ENCODE measurements at places on chromosomes 6 and 20.

- DNase-seq, result no peak
These were observed 2.2 kb downstream of the UBD start for GRCh38 chr6:29557320-29557719.

GRCh38 chr20:38304845-38305447 is 990 bp downstream of the BPI start:
- no peak for DNase-seq

GRCh38 chr6:118580585-118581419 is 32.7 kb downstream of the PLN start:
- peak; percentile 40 for DNase-seq

DNA sequence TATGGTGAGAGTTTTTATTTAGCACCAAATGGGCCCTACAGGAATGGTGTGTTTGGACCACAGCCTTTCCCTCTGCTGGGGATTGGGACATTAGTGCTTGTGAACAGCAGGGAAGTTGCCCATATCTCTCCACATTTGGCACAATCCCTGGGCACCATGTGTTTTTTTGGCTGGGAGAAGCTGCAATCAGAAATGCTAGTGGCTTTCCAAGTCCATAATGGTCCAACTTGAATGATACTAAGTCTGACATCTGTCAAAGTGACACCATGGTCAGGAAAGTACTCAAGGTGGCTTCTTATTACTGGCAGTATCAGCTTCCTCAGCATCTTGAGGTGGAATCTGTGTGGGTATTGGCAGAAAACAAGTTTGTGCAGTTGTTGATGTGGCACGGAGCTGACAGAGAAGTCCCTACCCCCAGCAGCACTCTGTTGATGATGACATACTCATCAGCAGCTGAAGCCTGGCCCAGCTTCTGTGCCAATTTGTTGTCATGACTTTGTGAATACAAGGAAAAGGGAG is 53.0 kb downstream of the SASH1 start:
- DNase-seq, result no peak

DNA sequence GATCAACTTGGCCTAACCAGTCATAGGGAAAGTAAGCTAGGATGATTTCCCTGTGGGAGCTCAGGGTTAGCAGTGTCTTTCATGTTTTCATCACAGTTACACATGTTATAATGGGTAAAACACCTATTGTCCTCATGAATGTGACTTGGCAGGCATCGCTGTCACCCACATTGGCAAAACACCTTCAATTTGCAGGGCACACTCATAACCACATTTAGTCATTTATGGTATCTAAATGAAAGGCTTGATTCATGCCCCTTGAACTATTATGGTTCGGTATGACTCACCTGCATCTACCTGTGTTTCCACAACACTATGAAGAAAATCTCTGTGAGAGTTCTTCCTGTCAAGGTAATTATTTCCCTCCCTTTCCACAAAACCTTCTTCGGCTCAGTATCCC is 49.2 kb downstream of the FRK start:
- no peak for DNase-seq

- DNase-seq, result no peak
These were observed 110.0 kb upstream of the SLC22A23 start for GRCh38 chr6:3566812-3567211.

DNA sequence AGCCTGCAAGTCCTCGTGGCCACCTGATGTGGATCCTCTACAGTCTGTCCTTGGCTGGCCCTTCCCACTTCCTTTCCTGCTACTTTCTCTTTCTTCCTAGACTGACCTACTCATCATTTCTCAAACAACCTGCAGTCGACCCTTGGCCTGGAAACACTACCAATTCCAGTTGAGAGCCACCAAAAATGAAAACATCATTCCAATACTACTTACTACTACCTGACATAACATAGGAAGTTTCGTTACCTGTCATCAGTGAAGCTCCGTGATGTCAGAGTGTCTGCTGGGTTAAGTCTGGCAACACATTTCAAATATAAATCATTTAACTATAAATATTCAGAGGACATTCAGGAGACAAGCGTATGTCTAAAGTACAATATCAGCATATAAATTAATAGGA is 13.8 kb downstream of the GZF1 start:
- no peak for DNase-seq

DNA sequence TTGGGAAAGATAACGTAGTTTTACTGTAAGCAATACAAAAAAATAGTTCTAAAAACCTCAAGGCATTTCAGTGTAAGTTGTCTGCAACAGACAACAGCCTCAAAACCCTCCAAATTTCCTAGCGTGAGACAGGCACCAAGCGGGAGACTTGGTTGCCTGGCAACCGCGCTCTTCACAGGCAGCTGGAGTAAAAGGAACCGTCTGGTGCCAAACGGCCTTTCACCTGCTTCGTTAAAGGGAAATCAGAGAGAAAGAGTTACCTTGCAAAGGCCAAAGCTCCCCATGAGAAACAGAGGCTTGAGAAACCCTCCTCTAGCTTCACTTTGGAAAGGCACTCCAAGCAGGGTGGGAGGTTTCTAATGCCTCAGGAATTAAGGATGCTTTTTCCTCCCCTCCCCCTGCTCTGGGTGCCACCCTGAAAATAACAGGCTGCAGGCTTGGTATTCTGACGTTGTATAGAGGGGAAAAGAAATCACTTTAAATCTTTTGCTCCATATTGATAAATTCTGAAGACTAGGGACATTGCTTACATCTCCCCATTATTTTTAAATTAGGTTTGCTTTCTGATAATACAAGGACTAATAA is 129.7 kb upstream of the UFL1 start:
- DNase-seq, result no peak

- DNase-seq, result no peak
These were observed 228.8 kb downstream of the TBC1D32 start for GRCh38 chr6:121105461-121105860.

- no peak for DNase-seq
These were observed 134.9 kb downstream of the ISM1 start for GRCh38 chr20:13355941-13356486.

GRCh38 chr6:26415791-26416190 is 13.7 kb downstream of the BTN3A1 start:
- no peak for DNase-seq

DNA sequence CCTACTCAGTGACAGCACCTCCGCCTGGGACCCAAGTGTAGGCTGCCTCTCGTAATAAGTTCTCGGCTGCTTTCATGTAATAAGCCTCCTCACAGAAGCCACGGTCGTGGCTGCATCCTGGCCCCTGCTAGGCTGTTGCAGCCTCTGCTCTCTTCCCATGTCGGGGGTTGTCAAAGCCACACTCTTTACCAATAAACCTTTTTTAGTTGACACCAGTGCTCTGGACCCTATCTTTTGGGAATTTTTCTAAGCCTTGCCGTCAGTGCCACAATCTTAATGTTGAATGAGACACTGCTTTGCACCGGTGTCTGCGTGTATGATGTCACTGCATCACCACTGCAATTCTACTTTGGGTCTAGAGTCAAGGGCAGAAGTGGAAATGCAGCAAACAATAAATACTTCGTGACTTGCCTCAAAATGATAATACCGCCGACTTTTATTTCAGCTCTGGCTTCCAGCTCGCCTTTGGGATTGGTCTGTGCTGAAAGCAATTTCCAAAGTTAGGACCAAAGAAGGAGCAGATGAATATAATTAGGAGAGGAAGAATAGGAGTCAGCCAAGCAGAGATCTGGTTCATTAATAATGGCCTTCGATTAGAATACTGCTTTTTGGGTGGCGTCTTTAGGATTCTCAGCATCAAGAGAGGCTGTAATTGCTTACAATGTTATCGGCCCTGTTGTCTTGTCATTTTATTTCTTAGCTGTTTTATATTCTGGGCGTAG is 57.6 kb upstream of the CCN6 start:
- DNase-seq, result no peak

- DNase-seq, result no peak
These were observed 76.4 kb downstream of the ZNF133 start for GRCh38 chr20:18364768-18365167.

DNA sequence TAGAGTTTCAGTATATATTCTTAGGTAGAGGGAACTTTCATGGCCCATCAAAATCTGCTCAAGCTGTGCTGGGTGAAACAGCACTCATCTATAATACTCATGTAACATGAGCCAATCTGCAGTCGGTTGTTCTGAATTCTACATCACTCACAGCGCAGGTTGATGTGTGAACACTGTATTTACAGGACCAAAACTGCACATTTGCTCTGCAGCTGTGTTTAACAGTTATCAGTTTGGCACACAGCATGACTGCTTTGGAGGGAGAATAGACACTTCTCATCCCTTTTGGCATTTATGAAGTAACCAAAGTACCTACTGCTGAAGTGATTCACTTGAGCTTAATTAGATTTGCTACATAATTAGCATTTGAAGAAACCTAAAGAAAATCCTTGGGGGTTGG is 225.1 kb downstream of the BCKDHB start:
- DNase-seq, result no peak

DNA sequence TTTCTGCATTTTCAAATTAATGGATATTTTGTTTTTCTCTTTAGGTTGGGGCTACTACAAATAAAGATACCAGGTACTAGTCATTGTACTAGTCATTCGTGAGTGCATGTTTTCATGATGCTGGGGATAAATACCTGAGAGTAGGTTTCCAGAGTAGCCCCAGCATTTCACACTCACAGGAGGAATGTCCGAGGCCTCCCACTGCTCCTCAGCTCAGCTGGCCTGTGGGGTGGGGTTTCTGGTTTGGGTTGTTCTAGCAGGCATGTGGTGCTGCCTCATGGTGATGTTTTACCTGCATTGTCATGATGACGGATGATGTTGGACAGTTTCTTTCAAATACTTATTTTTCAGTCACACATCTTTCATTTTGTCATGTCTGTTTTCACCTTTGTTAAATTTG is 144.5 kb downstream of the SMOC2 start:
- DNase-seq, result no peak

DNA sequence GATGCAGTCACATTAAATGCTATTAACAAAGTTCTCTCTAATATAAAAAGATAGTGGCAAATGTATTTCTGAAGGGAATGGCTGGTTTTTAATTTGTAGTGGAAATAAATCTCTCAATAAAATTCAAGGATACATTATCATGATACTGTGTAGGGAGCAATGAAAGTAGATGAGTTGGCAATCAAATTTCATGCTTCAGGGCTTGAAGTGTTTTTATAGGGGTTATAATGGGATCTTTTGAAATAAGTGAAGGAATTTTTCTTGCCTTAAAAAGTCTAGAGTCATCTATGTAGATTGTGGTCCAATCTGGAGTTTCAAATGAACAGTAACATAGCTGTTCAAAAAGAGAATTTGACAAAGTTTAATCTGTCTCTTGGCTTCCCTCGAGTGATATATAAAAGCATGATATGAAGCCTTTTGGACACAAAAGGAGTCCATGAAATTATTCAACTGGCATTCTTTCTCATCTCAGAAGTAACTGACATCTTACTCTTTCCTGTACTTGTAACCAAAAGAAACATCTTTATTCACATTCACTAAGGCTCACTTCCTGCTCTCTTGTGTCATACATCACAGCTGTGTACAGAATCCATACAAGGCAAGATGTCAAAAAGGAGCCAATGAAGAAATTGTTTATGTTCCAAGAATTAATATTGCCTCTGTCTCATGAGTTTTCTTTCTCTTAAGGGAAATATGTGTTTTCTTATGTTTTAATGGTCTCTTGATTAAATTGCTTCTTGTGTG is 591.0 kb upstream of the GJE1 start:
- no peak for DNase-seq

- DNase-seq, result no peak
These were observed 97.4 kb downstream of the FILIP1 start for GRCh38 chr6:75396005-75396800.

GRCh38 chr6:20153194-20153593 is 59.1 kb downstream of the MBOAT1 start:
- no peak for DNase-seq

DNA sequence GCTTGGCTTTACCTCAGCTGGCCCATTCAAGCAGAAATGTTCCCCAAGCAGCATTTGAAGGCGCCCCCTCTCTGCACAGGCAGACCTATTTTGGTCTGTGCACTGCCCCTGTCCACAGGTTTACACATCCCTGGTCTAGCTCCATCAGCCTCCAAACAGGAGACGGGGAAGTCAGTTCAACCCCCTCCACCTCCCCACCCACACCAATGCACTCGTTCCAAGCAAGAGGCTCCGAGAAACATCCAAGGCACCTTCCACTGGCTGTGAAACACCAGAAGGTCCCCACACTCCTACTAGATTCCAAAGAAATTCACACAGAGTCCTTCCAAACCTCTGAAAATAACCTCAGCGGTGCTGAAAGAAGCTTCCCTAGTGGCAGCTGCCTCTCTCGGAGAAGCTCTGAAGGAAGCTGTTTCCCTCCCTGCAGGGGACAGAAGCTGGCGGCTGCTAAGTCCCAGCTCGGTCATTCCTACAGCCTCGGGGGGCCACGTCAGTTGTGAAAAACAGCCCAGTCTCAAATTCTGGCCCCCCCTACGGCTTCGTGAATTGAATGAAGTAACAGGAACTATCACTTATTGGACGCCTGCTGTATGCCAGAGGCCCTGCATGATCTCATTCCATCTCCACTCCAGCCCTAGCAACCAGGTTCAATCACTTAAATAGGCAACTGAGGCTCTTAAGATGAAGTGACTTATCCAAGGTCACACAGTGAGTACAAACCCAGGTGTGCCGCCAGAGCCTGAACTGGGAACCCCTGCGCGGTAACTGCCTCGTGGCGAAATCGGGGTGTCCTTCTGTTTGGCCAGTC is 815 bp downstream of the SPATA2 start:
- DNase-seq, result no peak

- DNase-seq, result no peak
These were observed 243.7 kb downstream of the MYLK4 start for GRCh38 chr6:2507016-2507415.

DNA sequence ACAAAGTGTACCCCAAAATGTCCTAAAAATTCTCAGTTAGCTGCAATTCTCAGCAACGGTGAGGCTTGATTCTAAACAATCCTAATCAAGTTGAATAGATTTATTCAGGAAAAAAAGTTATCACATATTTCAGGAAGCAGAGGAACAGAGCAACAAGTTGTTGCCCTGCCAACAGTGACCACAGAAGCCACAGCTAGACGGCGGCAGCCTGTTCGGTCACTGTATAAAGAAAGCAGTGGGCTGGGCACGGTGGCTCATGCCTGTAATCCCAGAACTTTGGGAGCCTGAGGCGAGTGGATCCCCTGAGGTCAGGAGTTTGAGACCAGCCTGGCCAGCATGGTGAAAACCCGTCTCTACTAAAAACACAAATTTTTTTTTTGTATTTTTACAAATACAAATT is 171.2 kb upstream of the BMP5 start:
- DNase-seq, result no peak

DNA sequence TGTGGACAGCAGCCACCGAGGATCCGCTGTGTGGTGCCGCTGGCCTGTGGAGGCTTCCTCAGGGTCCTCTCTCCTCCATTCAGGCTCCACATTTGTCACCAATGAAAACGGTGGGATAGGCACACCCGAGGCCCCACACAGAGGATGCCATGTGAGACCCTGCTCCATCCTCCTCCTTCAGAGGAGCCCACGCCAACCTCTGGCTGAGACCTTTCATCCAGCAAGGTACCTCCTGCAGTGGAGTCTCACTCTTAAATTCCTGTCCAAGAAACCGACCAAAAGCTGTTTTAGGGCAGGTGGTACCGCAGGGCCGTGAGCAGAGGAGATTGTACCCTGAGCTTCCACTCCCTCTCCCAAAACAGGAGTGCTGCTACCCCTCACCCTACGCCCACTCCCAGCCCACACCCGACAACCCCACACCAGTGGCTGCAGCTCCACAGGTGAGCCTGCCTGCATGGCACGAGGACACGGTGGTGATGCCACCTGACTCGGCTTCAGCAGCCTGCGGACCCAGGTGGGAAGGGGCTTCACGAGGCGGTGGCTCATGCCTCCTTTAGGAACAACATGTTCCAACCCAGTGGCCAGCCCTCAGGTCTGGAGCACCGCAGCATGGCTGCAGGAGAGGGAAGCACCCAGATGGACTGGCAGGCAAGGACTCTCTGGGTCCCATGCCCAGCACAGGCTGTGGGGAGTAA is 237.6 kb upstream of the AFDN start:
- DNase-seq, result no peak

Measured in AG09319 (cell line).